ENCODE measurements at places on chromosomes 6 and 20. TPM values are rescaled to one million over a fixed set of nuclear protein-coding genes. Genes with fewer than 3 reads are reported as not detected.

DNA sequence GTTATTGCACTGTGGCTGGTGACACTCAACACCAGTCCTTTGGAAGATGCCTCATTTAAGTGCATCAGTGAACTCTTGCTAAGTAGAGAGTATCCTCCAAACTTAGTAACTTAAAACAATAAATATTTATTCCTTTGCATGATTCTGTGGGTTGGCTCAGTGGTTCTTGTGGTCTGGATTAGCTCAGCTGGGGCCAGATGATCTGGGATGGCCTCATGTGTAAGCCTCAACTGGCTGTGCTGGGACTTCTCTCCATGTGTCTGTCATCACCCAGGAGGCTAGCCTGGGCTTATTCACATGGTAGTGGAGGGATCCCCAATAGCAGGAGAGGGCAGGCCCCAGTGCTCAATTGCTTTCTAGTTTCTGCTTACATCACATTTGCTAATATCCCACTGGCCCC, 8.3 kb downstream of the LRRN4 start:
- DNase-seq = no peak

DNA sequence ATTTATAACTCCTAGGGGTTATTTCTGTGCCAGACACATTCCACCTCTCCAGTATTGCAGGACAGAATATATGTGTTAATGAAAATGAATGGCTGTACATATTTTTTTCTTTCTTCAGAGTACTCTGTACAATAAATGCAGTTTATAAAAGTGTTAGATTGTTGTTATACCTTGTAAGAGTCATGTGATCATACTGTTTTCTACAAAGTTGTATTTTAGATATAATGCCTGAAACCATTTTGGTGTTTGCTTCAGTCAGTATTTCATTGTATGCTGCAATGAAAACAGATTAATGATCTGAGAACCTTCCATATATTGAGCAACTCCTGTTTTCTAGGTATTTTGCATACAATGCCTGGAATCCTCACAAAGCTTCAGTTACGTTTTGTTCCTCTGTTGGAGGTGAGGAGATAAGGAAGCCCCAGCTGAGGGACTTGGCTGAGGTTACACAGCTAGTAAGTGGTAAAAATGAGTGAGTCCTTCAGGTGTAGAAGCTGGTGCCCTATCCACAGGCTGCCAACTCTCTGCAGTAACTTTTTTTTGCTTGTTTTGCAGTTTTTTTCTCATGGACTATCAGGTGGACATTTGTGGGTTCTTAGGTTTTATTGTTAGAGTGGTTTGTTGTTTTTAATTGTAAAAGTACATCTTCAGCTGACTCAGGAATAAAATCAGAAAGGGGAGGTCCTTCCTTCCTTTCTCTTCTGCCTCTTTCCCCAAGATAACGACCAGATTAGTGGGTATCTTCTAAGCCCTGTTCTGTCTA, 11.6 kb downstream of the PDCD2 start:
- DNase-seq = no peak

- DNase-seq = no peak
Observed at GRCh38 chr6:11618533-11618932, 81.0 kb downstream of the TMEM170B start.

Gene PTK6
- 0.12 TPM for total RNA-seq

- DNase-seq = no peak
Observed at GRCh38 chr20:41029150-41029901, 704 bp downstream of the TOP1 start.

DNA sequence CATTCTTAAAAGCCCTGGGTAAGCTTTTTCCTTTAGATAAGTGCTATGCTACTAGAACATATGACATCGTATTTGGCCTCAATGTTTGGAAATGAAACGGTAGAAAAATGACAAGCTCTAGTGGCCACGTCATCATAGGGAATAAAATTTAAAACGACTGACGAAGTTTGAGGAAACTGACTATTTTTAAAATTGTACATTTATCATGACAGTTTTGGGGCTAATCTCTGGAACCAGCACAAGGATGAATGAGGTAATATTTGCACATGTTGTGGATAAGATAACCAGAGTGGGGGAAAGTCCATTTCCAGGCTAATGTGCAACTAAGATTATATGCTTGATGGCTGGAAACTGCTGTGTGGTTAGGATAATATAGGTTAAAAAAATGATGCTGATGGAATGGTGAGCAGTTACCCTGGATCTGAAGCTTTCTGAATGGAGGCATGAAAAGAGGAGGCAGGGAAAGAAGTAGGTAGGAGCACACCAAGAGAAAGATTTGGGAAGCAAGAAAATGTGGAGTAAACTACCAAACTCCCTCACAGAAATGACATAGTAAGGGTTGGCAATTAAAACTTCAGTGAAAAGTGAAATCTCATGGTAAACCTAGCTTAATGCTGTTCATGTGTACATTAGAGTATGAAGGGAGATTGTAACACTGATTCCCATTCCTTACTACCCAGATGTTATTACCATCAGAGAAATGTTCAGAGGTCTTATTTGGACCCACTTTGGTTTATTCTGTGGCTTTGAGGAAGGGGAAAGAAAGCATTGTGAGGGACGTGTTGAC, 42.7 kb upstream of the CEP162 start:
- DNase-seq = no peak

Gene ERVFRD-1
- total RNA-seq = not detected

GRCh38 chr6:126372626-126373025, 32.7 kb downstream of the CENPW start:
- DNase-seq = no peak

GRCh38 chr20:37729452-37729851, 35.6 kb downstream of the CTNNBL1 start:
- DNase-seq = no peak

GRCh38 chr6:6178795-6179194, 141.7 kb downstream of the F13A1 start:
- DNase-seq = no peak

GRCh38 chr20:61117725-61118124, 134.3 kb upstream of the CDH4 start:
- DNase-seq = no peak

DNA sequence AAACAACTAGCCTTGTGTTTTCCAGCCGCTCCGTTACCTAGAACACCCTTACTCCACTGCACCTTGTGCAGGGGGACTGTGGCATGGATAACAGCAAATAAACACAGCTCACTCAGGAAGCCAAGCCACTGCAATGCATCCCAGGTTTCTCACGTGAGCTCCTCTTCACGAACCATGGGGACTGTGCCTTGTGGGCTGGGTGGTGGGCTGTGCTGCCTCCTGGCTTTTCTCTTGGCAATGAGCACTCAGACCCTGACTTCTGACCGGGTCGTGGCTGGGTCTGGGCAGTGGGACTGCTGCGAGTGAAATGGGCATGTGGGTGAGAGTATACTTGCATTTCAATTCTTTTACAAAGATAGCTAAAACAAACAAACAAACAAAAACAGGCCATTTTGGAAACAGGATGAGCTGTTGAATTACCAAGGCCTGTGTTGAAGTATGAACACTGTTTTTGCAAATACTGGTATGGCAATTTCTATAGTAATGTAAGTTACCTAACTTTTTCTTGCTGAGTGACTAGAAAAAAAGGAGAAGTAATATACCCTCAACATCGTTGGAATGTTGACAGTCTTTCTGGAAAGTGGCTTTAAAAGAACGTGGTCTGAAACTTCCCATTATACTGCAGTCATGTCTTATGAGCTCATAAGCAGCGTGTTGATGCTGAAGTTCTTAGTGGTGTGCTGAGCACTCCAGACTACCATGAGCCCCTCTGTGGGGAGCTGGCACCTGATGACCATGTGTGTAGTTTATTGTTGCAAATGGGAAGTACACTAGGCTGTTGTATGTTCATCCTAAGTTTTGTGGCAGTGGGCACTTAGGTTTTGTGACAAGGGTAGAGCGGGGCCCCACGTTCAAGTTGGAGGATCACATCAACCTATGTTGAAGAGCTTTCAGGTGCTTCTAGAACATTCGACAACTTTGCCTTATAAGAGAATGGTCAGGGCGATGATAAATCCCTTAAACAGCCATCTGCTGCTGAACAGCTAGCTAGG, 120.4 kb downstream of the ARMC2 start:
- no peak for DNase-seq

GRCh38 chr6:68654134-68654533, 19.1 kb downstream of the ADGRB3 start:
- DNase-seq = no peak

GRCh38 chr6:82380566-82381185, 17.1 kb downstream of the TPBG start:
- no peak for DNase-seq

DNA sequence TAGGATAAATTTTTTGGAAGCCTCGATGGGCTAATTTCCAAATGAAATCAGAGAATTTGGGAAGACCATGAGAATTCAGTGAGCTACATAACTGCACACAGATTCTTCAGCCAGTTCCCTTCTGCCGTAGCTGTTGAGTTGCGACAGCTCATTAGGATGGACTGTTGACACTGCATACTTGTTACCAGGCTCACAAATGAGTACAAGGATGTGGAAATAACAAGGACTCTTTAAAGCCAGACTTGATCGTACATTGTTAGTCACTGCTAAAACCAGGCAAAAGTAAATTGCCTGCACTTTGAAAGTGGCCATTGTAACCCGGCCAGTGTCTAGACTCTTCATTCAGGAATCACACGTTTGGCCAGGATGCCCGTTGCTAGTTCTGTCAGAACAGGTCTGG, 37.0 kb downstream of the NDUFAF5 start:
- DNase-seq = no peak

Gene KHDC1L
- total RNA-seq = not detected

GRCh38 chr6:166712286-166713228, 85.5 kb upstream of the RPS6KA2 start:
- no peak for DNase-seq

GRCh38 chr6:15073344-15073789, 172.5 kb upstream of the JARID2 start:
- DNase-seq = no peak

GRCh38 chr20:25272223-25273000, 24.5 kb downstream of the PYGB start:
- DNase-seq = peak; percentile 20

All from omental fat pad (tissue), 4 donors.